ENCODE measurements at places on chromosomes 2 and 18. TPM values are rescaled to one million over a fixed set of nuclear protein-coding genes. Genes with fewer than 3 reads are reported as not detected.

GRCh38 chr2:54691445-54692135, 31.9 kb upstream of the EML6 start:
- DNase-seq: no peak

DNA sequence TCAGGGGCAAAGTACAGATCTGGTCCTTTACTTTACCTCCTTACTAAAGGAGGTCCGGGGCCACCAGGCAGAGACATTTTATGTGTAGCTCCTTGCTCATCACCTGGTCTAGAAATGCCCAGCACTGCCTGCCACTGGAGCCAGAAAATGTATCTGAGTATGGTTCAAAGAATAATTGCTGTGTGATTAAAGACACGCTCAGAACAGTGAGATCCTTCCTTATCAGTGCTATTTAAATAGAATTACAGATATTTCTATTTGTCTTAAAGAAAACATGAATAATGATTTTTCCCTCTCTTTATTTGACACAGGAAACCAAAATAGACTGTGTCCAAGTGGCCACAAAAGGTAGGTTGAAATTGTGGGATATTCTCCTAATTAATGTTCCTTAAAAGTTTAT, 494.8 kb upstream of the RAB12 start:
- DNase-seq: no peak

GRCh38 chr2:227818675-227819397, 5.2 kb downstream of the CCL20 start:
- DNase-seq: no peak

GRCh38 chr18:3874125-3874524, 424.2 kb downstream of the TGIF1 start:
- no peak for DNase-seq

DNA sequence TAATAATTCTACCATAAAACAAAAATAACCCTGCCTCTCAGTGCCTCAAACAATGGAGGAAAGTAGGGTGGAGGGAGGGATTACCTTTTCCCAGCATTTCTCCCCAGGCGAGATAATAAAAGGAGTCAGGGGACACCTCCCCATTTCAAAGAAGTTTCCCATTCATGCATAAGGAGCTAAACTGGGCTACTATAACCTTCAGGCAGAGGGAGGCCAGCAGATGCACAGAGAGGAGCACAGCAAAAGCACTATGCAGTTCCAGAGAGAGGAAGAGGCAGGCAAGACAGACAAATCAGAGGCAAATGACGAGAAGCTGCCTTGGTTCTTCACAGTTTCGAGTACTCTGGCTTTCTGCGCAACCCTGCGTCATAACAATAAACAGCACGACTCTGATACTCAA, 17.4 kb downstream of the CFAP210 start:
- no peak for DNase-seq

GRCh38 chr2:101127319-101128056, 23.7 kb downstream of the TBC1D8 start:
- DNase-seq: no peak

DNA sequence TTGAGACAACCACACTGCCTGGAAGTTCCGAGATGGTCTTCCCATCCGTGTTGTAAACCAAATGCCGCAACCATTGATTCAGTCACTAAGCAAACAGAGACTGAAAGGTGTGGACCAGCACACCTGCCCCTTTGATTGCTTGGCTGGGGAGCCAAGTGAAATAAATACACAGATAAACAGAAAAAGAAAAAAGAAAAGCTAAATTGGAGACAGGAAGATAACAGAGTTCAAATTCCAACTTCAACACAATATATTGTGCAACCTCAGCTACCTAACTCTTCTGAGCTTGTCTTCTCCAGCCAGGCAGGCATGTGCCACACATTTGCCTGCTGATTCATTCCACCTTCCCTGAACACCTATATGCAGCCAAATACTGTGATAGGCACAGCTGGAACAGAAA, 110.9 kb downstream of the PID1 start:
- DNase-seq: no peak

- DNase-seq: no peak
These were observed 285.1 kb upstream of the SLC14A2 start for GRCh38 chr18:45330170-45330594.

DNA sequence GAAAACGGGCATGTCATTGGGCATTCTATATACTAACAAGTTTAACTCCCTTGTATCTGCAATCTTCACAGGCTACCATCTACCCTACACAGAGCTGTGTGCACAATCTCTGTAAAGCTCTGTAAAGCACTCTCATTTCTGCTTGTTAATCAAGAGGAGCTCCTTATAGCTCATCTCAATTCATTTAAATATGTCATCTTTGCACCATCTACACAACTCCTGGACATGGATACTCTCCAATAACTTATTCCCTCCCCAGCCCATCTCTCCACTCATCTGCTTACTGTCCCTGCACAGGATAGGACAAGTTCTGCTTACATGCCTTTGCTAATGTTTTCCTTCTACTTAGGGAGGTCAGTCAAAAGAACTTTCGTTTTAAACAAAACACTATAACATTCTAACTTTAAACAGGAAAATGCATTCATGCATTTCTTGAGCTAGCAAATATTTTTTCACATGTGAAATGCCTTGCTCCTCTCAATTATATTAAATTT, 61.4 kb downstream of the DPP4 start:
- DNase-seq: no peak

DNA sequence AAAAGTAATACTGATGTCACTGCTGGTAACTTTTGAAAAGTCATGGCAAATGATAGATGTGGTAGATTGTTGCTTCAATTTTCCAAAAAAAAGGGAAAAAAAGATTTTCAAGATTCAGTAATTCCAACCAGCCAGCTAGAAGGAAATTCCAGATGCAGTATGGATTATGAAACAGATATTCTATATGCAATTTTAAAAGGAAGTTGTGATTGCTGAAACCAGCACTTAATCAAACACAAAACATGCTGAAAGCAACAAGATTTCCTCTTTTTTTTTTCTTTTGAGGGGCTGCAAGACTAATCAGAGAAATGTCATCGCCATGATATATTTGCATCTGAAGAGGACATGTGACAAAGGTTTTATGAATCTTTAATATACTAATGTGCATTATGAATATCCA, 5.1 kb upstream of the HNMT start:
- DNase-seq: no peak

DNA sequence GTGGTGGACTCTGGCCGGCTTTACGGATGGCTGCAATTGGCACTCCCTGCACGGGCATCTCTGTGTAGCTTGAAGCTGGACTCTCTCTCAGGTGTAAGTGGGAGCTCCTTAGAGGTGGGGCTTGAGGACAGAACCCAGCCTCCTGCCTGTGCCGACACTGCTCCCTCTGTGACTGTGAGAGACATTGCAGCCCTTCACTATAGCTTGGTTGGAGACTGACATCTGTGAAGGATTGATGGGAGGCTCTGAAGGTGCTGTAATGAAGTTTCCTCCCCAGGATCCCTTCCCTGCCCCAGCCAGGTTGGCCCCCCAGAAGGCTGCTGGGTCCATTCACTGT, 166.7 kb downstream of the SH3RF3 start:
- DNase-seq: no peak

- no peak for DNase-seq
These were observed 53.8 kb downstream of the NEDD4L start for GRCh38 chr18:58097907-58098166.

GRCh38 chr18:44500808-44501610, 179.7 kb upstream of the SETBP1 start:
- DNase-seq: no peak

GRCh38 chr18:27861539-27861938, 315.4 kb downstream of the CDH2 start:
- no peak for DNase-seq

- DNase-seq: no peak
These were observed 6.1 kb downstream of the ZFP36L2 start for GRCh38 chr2:43220229-43220751.

- DNase-seq: no peak
These were observed 114.0 kb downstream of the NOL10 start for GRCh38 chr2:10575609-10576280.

DNA sequence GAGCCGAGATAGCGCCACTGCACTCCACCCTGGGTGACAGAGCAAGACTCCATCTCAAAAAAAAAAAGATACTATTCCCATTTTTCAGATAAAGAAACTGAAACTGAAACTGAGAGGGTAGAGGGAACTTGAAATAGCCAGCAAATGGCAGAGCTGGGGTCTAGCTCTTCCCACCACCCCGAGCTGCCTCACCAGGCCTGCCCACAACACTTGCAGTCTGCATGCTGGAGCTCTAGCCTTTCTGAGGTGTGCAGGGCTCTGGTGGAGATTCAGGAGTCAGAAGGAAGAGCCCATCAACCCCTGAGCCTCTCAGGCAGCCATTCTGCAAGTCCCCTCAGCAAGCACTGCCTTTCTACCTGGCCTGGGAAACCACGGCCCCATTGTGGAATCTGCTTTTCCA, 14.3 kb downstream of the EDAR start:
- no peak for DNase-seq

- no peak for DNase-seq
These were observed 1898.8 kb upstream of the PIK3C3 start for GRCh38 chr18:40056079-40056692.

- peak; percentile 22 for DNase-seq
These were observed 35.7 kb upstream of the RAB1A start for GRCh38 chr2:65165558-65165957.

DNA sequence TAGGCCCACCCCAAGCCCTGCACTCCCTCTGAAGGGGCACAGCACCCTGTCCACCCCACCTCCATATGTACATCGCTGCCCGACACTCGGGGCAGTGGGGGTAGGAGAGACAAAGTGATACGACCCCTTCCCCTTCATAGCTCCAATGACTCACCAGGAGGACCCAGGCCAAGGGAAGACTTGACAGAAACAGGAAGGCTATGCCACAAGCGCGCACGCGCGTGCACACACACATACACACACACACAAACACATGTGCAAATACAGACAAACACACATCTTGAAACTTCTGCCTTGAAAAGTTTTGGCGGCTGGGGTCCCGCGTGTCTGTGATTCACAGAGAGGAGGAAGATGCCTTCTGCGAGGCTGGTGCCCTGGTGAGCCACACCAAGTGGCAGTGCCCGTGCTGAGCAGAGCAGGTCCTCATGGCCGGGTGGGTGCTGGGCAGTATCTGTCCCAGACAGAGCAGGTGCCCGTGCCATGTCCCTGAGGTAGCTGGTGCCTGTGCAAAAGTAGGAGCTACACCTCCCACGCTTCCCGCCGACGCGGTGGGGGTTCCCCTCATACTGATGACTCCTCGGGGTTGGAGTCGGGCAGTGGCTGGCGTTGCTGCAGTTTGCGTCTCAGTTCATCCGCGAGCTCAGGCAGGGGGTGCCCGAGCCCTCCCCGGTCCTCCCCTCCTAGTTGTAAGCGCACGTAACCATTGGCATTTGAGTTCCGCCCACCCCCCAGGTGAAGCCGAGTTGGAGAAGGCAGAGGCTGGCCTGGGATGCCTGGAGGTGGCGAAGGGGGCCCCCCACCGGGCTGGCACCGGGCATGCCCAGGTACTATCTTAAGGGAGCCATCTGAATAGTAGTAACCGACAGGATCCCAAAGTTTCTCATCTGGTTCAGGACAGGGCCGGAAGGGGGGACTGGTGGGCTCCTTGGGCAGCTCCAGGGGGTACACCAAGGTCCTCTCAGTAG, 2.5 kb upstream of the ANKRD39 start:
- DNase-seq: no peak

GRCh38 chr2:95017071-95017501, 8.4 kb upstream of the MAL start:
- no peak for DNase-seq

GRCh38 chr2:236915186-236915585, 170.5 kb upstream of the COPS8 start:
- DNase-seq: peak; percentile 19

GRCh38 chr2:71457923-71458322, 4.6 kb downstream of the DYSF start:
- DNase-seq: no peak

DNA sequence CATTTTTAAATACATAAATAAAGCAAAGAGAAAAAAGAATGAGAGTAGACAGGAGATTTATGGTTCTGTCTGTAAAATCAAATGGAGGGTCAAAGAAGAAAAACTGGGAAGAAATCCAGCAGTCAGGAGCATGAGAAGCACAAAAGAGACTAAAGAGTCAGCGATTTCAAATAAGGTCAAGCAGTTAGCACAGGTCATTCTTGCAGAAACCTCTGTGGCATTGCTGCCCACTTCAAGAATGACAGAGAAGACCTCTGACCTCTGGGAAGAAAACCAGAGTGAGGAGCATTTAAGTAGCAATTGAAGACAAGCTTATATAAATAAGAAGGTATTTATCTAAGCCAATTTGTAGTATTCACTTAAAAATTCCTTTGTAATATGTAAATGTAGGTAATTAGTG, 172.0 kb upstream of the SPOPL start:
- DNase-seq: no peak

DNA sequence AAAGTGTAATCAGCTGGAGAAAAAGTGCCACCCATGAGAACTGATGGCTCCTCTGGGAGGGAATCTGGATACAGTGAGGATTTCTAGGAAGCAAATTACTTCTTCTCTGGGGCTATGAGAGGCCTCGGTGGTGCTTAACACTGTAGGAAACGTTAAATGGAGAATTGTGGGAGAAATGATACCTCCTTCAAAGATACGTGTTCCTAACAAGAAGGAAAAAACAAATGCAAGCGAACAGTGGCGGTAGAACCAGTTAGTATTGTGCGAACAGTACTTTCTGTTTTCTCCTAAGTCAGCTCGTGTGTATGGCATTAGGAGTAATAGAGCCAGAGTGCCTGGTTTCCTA, 587 bp upstream of the MTIF2 start:
- DNase-seq: no peak

- DNase-seq: no peak
These were observed 91.0 kb downstream of the TMEM247 start for GRCh38 chr2:46570396-46570795.

GRCh38 chr2:106080959-106081358, 113.1 kb downstream of the UXS1 start:
- DNase-seq: no peak

GRCh38 chr18:60189856-60190255, 182.7 kb downstream of the MC4R start:
- DNase-seq: no peak

- DNase-seq: no peak
These were observed 428.6 kb downstream of the ERBB4 start for GRCh38 chr2:212109792-212110680.

DNA sequence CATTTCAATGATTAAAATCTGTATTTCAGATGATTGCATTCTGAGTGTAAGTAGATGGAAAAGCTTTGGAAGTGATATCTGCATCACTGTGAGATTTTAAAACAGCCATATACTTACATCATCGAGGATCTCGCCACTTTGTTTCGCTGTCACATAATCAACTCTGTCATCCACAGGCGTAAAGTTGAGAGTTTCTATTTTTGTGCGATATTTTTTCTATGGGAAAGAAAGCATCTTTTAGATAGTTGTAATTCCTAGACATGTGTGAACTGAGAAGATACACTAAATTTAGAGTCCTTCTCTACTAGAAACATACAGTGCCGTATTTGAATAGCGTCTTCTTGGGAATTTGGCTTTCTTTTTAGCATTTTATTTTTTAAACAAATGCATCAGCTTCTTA, 158.8 kb downstream of the RIF1 start:
- DNase-seq: no peak

The UCN gene
- 1.9 TPM for polyA plus RNA-seq

The EEF1B2 gene
- polyA plus RNA-seq: 1,069 TPM

The LYPD1 gene
- polyA plus RNA-seq: 5.8 TPM

The SLC30A3 gene
- polyA plus RNA-seq: 0.85 TPM

The SOX11 gene
- 26.1 TPM for polyA plus RNA-seq

The RIT2 gene
- not detected for polyA plus RNA-seq

The INPP5D gene
- 8.3 TPM for polyA plus RNA-seq

The GALNT14 gene
- polyA plus RNA-seq: 2.4 TPM

The SPP2 gene
- not detected for polyA plus RNA-seq

The OR6B2 gene
- polyA plus RNA-seq: not detected

The CNDP1 gene
- 0.13 TPM for polyA plus RNA-seq

The LRRTM4 gene
- 0.58 TPM for polyA plus RNA-seq

The GRP gene
- not detected for polyA plus RNA-seq

The RUFY4 gene
- polyA plus RNA-seq: 0.16 TPM
